ENCODE measurements at places on chromosomes 5 and 9.

DNA sequence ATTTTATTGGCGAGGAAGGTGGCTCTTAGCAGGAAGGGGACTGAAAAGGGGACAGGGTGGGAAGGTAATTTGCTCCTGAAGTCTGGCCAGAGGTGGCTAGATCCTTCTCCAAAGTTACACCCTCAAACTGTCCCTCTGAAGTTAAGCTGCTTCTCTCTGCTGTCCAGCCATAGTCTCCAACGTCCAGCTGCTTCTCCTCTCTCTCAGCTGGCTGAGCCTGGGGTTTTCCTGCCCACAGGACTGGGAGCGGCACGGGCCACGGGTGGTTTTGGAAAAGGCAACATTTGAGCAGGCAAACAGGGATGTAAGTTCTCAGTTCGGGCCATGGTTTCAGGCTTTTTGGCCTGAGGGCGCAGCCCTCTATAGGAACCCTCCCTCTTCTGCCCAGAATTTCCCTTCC, 128.3 kb downstream of the YIPF5 start:
- DNase-seq = no peak

DNA sequence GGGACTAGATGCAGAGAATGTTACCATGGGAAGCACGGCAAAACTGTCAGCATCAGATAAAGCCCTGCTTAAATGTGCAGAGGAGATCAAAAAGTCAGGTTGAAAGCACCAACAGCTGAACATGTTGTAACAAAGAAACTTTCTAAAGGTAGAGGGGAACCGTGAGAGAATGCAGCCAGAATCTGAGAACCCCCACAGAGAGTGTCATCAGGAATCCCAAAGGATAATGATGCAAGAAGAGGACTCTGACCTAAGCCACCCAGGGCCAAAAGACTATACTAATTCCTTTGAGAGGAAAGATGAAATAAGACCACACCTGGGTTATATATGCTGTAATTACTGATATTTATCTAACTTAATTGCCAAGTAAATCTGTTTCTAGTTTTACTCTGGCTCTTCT, 116.6 kb downstream of the PCSK1 start:
- DNase-seq = no peak

DNA sequence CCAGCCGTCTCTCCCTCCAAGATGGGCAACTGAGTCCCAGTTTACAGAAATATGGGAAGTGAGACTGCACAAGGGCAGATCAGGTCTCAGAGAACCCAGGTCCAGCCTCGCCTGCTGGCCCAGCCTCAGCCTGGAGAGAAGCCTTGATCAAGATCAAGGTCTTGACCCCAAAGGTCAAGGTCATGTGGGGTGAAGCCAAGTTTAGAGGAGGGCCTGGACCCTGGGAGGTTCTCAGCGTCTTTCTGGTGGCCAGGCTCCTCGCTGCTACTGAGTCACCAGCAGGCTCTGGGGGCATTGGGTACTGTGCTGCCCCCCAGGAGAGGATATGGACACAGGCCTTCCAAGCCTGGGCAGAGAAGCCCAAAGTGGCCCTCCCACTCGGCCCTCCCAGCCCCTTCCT, 8.8 kb downstream of the IPPK start:
- no peak for DNase-seq

GRCh38 chr5:167908606-167909005, 382.8 kb upstream of the WWC1 start:
- no peak for DNase-seq

GRCh38 chr5:36160617-36161016, 8.7 kb downstream of the SKP2 start:
- DNase-seq = no peak

- DNase-seq = no peak
These were observed 27.4 kb downstream of the NRG2 start for GRCh38 chr5:140015706-140016105.

DNA sequence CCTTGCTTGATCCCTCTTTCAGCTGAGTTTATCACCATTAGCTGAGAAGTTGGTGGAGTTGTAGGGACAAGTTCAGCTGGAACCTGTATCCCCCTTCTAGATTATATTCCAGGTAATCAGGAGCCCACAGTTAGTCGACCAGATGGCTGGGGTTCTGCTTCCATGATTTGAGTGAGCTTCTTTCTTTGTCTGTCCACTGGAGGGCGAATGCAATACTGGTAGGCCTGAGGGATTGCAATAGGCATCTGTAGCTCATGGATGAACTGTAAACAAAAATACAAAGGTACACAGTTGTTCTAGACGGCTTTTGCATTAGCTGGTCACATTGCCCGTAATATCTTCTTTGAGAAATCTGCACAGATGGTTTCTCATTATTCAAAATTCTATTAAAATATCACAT, 88.9 kb downstream of the PCSK5 start:
- DNase-seq = no peak

DNA sequence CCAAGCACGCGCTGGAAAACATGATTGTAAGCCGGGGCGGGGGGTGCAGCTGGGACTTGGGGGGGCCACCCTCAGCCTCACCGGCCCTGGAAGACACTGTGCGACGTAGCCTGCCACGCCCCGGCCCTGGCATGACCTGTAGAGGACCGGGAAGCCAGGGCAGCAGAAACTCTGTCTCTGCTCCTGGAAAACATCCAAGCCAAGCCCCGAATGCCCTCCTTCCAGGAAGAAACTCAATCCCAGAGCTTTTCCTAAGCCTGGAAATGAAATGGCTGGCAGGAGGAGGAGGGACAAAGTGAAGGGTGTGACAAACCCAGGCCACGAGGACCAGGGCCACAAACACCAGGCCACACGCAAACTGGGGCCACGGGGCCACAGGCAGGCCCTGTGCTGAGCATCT, 55.4 kb downstream of the KCNT1 start:
- DNase-seq = no peak

DNA sequence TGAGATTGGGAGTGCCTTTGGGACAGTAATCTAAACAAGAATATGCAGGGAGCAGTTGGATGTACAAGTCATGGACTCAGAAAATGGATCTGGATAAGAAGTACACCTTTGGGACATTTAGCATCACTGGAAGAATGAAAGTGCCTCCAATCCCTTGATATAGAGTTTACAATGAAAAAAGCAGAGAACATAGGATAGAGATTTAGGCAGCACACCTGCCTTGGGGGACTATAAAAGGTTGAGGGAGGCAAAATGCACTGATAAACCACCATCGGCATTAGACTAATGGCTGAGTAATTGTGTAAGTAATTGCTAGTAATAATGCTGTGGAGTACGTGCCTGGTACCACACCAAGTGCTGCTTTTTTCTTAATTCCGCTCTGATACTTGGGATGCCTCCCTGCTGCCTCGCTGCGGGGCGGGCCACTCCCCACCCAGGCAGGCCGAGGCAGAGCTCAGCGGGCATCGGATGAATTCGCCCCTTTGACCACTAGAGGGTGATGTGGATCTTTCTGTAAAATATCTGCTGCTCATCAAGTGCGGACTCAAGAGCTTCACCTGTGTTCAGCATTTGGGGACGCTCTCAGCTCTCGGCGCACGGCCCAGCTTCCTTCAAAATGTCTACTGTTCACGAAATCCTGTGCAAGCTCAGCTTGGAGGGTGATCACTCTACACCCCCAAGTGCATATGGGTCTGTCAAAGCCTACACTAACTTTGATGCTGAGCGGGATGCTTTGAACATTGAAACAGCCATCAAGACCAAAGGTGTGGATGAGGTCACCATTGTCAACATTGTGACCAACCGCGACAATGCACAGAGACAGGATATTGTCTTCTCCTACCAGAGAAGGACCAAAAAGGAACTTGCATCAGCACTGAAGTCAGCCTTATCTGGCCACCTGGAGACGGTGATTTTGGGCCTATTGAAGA, 99.9 kb downstream of the ANKRD18B start:
- peak; percentile 31 for DNase-seq

DNA sequence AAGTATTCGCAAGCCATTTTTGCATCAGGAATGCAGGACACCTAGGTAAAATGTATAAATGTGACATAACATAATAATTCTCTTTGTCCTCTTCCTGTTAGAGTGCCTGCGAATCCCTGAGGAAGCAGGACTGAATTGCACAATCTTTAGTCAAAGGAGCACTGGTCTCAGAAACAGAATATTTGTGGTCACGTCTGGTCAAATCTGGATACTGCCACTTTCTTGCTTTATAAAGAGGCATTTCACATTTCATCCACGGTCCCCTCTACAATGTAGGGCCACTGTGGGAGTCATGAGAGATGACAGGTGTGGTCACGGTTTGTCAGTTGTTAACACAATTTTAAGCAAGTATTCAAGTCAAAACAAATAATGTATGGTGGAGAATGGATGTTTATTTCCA, 564.0 kb downstream of the IRX1 start:
- no peak for DNase-seq

GRCh38 chr5:142342128-142342981, 17.5 kb upstream of the SPRY4 start:
- DNase-seq = no peak

DNA sequence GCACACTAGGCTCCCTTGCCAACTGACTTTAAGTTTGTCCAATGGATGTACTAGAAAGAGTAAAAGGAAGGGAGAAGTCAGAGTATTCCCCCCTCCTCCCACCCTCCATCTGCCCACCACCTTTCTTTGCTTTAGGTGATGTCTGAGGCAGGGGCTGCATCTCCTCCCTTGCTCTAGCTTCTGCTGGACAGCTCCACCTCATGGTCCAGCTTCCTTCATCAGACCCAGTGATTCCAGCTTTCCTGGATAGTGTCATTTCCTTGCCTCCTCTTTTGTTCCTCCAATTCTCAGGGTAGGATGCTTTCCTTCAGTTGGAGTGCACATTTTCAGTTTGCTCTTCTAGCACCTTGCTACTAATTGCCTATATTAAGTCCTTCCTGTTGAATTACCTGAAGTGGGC, 67.4 kb downstream of the RAD23B start:
- no peak for DNase-seq

GRCh38 chr9:121954477-121955140, 138.5 kb downstream of the TTLL11 start:
- DNase-seq = peak; percentile 90

DNA sequence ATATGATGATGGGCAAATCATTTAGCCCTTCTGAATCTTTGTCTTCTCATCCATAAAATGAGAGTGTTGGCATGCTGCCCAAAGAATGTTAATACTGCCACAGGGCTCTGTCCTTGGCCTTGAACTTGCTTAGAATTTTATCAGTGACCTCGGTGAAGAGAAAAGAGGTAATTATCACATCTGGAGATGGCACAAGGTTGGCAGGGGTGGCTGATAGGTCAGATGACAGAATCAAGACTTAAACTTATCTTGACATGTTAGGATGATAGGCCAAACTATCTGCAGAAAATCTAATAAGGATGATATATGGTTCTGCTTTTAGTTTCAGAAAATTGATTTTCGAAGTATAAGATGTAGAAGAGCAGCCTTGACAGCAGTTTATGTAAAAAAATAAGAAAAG, 599.1 kb upstream of the CLINT1 start:
- DNase-seq = no peak

- DNase-seq = peak; percentile 46
These were observed 41.2 kb upstream of the VCAN start for GRCh38 chr5:83430130-83431010.

DNA sequence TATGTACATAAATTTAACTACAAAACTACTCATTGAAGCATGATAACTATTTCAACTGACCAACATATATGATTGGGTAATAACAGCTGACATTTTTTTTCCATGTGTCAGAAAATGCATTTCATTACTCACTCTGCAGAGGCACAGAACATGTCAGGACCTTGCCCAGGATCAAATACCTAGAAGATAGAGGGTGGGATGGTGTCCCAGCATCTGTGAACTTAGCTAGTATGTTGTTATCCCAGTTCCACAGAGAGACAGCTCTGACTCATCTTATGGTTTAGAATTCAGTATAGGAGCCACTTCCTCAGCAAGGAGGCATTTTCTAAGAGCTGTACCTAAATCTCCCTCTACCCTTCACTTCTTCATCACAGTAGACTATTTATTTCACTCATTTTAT, 1198.6 kb upstream of the ACO1 start:
- DNase-seq = no peak

DNA sequence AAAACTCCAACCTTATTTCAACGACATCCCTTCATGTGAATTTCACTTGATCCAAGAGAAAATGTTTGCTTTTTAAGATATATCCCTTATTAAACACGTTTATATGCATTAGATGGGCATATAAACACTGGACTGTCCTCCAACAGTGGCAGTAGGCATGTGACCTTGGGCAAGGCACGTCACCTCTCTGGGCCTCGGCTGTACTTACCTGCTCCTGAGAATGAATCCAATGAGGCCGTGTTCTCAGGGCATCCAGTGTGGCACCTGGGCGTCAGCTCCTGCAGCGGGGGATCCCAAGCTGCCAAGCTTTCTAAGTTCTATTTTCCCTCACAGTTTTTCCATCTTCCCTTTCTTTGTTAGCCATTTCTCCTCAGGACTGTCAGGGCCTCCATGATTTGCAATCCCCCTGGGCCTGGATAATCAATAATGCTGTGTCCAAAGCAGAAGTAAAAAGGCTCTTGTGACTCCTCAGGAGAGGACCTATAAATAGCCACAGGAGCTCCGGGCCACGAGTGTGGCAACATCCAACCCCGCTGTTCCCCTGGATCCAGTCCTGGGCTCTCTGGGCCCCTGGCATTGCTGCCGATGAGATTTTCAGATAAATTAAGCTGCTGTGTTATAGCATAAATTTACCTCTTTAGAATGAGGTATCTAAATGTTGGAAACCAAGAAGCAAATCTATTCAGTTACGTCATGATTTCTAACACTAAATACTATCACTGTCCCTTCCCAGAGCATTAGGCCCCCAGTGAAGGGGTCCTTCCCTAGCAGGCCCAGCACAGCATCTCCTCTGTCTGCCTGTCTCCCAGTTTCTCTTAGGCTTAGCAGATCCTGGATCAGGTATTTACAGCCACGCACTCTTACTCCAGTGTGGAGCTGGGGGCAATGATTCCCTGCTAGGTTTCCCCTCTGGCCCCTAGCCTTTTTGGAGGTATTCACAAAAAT, 76.8 kb downstream of the PTPN3 start:
- no peak for DNase-seq

- DNase-seq = no peak
These were observed 40.3 kb upstream of the SLC12A7 start for GRCh38 chr5:1152156-1152555.

- DNase-seq = no peak
These were observed 34.9 kb downstream of the EXD3 start for GRCh38 chr9:137387891-137388560.

DNA sequence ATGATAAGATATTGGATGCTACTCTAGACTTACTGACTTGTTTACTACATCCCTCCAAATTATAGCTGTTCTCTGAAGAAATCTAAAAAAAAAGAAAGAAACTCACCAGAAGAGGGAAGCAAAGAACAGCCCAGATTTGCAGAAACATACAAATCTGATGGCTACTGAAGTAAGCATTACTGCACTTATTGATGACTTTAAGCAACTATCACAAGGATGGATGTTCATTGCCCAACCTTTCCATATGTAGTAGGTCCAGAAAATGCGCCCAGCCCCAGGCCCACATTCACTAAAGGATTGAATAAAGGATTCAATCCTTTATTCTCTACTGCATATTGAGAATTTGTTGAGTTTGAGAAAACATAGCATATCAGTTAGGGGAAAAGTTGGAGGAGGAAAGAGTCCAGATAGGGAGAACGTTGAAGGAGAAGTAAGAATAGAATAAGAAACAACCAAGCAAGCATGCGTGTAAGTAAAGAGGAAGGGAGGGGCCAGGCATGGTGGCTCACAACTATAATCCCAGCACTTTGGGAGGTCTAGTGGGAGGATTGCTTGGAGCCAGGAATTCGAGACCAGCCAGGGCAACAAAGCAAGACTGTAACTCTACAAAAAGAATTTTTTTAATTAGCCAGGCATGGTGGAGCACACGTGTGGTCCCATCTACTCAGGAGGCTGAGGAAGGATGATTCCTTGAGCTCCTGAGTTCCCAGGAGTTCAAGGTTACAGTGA, 33.8 kb upstream of the DTWD2 start:
- DNase-seq = peak; percentile 24

- peak; percentile 99 for DNase-seq
These were observed 133.4 kb downstream of the SUSD1 start for GRCh38 chr9:112041536-112042243.
